Activated CD4-positive, alpha-beta T cell treated with anti-CD3 and anti-CD28 coated beads, Interleukin-2, amount 10 ng/mL, durations not matched to agents 24 days and 14 days (primary cell): ENCODE measurements at places on chromosomes 4 and X. TPM values are rescaled to one million over a fixed set of nuclear protein-coding genes. Genes with fewer than 3 reads are reported as not detected.

GNRHR gene
- total RNA-seq: not detected in 2 replicates

SPACA5 gene
- not detected in 2 replicates for total RNA-seq

RNF212 gene
- total RNA-seq: 1.0 and 1.8 TPM in 2 replicates

PNMA5 gene
- total RNA-seq: not detected in 2 replicates

AFM gene
- not detected in 2 replicates for total RNA-seq

NLRP2B gene
- not detected in 2 replicates for total RNA-seq

F8A2 gene
- total RNA-seq: not detected in 2 replicates

OTC gene
- not detected in 2 replicates for total RNA-seq

HMGN5 gene
- 0.88 and 1.5 TPM in 2 replicates for total RNA-seq

IL21 gene
- 93.8 and 95.3 TPM in 2 replicates for total RNA-seq

PLXNB3 gene
- total RNA-seq: 0.43 and 0.49 TPM in 2 replicates

DNAAF6 gene
- total RNA-seq: not detected in 2 replicates

PAGE2 gene
- not detected in 2 replicates for total RNA-seq

WDR17 gene
- 1.7 and 2.1 TPM in 2 replicates for total RNA-seq

CPE gene
- not detected in 2 replicates for total RNA-seq
